ENCODE measurements at places on chromosomes 6 and 20.

GRCh38 chr20:22732751-22733150 is 148.4 kb upstream of the FOXA2 start:
- no peak for DNase-seq

GRCh38 chr6:63985223-63985622 is 349.6 kb downstream of the PHF3 start:
- DNase-seq: no peak

GRCh38 chr6:139883776-139884175 is 509.3 kb upstream of the CITED2 start:
- DNase-seq: no peak

DNA sequence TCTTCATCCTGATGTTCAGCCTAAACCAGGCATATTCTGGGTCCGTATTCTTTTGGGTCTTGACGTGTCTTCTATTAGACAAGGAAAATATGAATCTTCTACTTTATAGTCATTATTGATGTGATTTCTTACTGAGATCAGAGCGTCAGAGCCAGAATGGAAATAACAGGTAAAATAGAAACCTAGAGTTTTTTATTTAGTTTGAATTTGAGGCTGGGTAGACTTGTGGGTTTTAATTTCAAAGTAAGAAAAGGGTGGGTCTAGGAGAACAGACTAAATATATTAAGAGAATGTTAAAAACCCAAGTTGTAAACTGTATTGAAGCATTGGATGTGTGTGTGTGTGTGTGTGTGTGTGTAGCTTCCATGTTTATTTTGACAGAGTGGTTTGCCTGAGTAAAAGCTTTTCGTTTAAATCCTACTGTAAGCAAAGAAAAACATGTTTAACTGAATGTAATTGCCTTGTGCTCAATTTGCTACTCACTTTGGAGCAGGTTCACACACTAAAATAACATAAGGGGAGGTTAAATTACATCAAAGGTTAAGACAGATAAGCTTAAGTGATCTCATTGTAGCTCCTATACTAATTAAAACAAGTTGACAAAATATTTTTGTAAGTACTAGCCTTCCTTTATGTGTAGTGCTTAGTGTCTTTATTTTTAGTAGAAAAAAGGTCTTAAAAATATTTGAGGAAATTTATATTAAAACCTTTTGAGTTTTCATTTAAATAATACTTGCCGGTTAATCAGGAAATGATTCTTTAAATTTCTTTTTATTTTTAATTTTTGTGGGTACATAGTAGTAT is 17.4 kb downstream of the HECA start:
- no peak for DNase-seq

- DNase-seq: no peak
These were observed 144.5 kb upstream of the MCHR2 start for GRCh38 chr6:100138346-100139022.

GRCh38 chr20:53567379-53567917 is 26.2 kb downstream of the ZNF217 start:
- DNase-seq: no peak

DNA sequence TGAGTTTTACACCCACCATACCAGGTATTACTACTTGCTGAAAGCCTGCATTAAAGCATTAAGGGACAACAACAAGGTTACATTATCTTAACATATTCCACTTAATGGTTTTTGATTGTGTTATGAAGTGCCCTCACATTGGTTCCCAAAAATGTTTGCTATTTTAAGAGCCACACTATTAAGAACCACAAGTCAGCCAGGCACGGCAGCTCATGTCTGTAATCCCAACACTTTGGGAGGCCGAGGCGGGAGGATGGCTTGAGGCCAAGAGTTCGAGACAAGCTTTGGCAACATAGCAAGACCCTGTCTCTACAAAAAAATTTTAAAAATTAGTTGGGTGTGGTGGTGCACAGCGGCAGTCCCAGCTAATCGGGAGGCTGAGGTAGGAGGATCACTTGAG is 28.2 kb downstream of the ATXN1 start:
- no peak for DNase-seq

DNA sequence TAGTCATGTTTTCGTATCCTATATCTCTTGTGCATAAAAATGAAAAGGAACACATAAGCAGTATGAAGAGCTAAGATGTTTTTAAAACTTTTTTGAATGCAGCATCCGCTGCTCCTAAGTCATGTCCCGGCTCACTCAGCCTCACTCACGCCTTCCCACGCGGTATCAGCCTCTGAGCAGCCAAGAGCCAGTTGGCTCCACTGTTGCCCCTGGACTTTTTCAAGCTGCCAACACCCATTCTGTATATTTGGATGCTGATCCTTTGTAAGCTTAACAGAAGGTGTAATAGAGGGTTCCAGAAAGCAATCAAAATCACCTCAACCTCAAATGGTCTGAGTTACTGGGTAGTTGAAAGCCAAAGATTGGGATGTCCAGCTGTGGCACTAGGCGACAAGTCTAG is 139.3 kb downstream of the TTLL2 start:
- DNase-seq: no peak

DNA sequence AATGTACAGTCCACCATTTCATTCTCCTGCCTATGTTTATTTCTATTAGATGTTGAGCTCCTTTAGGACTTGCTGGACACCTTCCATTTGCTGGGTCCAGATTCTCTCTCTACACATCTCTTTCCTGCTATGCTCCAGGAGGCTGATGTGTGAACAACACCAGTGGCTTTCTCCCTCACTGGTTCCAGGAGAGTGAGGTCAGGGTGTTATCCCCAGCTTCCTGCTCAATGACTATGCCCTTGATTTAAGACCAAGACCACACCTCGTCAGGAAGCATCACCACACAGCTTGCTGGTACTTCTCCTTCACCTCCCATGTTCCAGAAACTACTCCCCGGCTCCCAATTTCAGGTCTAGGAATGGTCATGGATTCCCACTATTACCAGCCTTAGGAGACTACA is 31.3 kb upstream of the E2F3 start:
- no peak for DNase-seq

- no peak for DNase-seq
These were observed 253.0 kb downstream of the RFPL4B start for GRCh38 chr6:112600168-112600567.

DNA sequence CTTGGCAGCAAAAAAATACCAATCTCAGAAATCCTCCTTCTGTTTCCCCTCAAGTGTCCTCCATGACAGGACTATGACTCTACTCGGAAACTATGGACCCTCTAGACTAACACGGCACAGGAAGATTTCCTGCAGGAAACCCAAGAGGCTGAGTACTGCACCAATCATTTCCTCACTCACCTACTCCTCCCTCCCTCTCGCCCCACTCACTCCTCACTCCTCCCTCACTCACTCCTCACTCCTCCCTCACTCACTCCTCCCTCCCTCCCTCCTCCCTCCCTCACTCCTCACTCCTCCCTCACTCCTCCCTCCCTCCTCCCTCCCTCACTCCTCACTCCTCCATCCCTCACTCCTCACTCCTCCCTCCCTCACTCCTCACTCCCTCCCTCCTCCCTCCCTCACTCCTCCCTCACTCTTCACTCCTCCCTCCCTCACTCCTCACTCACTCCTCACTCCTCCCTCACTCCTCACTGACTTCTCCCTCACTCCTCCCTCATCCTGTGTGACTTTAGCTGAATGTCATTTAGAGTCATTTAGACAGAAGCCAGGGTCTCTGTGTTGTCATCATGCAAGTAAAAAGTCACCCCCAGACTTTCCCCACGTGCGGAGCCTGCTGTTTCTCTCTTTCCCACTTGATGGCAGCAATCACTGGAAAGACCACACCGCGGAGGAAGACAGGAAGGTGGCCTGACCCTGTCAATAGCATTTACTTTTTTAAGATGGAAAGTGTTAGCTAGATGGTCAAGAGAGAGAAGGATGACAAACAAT is 226.8 kb upstream of the PDE10A start:
- no peak for DNase-seq

DNA sequence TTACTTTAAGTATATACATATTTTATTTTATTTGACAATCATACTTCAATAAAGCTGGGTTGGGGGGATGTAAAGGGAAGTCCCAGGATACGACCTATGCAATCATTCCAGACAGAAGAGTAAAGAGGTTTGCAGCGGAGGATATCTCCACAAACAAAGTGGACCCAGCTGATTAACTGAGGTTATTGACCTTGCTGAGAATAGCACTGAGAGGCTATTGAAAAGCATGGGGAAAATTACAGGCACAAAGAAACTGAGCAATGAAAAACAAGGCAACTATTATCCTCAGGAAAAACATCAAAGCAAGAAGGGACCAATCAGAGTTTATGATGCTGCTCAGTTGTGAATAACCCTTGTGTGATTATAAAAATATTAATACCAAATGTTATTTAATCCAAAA is 32.6 kb downstream of the SERPINB1 start:
- DNase-seq: no peak

- DNase-seq: no peak
These were observed 10.6 kb upstream of the SUPT3H start for GRCh38 chr6:45388328-45388727.

DNA sequence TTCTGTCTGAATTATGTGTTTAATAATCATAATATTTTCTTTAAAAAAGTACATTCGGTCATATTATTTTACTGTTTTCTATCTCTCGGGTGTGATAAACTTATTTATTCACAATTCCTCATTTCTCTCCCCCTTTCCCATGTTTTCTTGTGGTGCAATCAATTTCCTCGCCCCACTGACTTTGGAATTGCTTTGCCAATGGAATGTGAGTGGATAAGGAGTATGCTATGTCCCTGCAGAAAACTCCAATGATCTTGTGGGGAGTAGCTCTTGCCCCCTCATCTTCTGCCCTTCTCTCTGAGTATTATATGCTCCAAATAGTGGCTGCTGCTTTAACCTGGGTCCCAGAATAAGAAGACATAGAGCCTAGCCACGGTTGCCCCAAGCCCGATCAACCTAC is 64.1 kb downstream of the HMGN3 start:
- DNase-seq: no peak
